ENCODE measurements at places on chromosomes 16 and 17.

DNA sequence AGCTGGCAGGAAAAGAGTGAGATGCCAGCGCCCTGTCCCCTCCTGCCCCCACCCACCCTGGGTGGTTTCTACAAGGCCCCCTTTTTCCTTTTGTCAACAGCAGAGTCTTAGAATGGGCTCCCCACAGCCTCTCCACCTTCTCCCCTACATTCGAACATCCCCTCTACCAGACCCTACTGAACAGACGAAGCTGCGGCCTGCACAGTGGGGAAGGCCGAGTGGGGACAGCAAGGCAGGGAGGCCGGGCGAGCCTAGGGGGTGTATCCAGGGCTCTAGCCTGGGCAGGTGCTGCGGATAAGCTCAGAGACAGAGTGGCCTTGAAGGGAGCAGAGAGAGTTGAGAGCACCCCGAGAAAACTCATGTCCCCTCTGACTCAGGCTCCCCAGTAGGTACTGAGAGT, 7.4 kb downstream of the ZACN start:
- DNase-seq: no peak

GRCh38 chr16:86740906-86741799, 162.8 kb downstream of the FOXL1 start:
- DNase-seq: no peak

- no peak for DNase-seq
These were observed 631 bp downstream of the UTP6 start for GRCh38 chr17:31900877-31901276.

- DNase-seq: no peak
These were observed 48.6 kb upstream of the USP7 start for GRCh38 chr16:9012330-9012729.
